Right renal cortex interstitium (tissue), 3 donors: ENCODE measurements at places on chromosomes 2 and 18. TPM values are rescaled to one million over a fixed set of nuclear protein-coding genes. Genes with fewer than 3 reads are reported as not detected.

DNA sequence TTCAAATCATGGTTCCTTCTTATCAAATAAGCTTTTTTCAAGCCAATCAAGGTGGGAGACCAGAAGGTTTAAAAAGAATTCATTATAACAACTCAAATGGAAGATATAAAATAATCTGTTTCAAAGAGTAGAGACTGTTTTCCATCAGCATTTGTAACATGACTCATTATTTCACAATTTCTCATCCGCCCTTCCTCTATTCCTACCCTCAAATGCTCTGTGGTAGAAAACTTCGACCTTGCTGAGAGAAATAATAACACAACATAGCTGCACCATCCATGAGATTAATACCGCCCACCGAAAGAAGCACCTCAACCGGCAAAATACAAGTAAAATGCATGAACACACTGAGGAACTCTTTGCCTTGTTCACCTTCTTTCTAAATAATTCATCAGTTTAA lies 2039.2 kb upstream of the CELF4 start:
- no peak for DNase-seq

- DNase-seq = no peak
Observed at GRCh38 chr2:31660165-31660564, 79.4 kb upstream of the SRD5A2 start.

DNA sequence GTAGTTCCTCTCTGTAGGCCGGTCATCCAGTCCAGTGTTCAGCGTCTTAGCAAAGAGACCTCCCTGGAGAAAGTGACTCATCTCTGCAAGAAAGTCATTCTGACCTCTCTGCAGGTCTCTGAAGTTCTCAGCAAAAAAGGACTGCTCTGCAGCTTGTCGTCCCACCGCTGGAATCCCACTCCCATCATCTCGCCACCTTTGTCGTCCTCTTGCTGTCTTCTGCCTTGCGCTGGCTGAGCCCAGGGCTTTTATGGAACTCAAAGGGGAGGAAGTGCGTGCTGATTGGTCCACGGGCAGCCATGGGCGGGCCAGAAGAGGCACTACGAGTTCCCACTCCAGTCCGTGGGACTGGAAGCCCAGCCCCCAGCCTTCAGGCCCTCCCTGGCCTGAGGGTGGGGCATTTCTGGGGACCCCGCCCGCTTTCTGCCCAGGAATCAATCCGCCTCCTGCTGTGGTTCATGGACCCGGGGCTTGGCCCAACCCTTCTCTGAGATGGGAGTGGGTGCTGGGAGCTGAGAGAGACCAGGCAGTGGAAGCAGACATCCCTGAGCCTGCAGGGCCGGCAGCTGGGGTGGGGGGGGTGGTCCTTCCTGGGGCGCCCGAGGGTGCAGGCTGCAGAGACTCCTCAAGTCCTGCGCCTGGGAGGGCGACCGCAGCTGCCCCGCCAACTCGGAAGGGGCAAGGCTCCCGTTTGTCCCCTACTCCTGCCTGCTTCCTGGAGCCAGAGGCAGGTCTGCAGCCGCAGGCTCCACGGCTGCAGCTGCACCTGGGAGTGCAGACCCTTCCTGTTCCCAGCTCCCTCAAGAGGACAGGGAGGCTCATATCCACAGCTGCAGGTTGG lies 660.7 kb upstream of the RAB6C start:
- DNase-seq = no peak

The STARD7 gene
- 150 TPM for polyA plus RNA-seq

GRCh38 chr2:238167761-238168160 lies 9.0 kb downstream of the ERFE start:
- DNase-seq = no peak

DNA sequence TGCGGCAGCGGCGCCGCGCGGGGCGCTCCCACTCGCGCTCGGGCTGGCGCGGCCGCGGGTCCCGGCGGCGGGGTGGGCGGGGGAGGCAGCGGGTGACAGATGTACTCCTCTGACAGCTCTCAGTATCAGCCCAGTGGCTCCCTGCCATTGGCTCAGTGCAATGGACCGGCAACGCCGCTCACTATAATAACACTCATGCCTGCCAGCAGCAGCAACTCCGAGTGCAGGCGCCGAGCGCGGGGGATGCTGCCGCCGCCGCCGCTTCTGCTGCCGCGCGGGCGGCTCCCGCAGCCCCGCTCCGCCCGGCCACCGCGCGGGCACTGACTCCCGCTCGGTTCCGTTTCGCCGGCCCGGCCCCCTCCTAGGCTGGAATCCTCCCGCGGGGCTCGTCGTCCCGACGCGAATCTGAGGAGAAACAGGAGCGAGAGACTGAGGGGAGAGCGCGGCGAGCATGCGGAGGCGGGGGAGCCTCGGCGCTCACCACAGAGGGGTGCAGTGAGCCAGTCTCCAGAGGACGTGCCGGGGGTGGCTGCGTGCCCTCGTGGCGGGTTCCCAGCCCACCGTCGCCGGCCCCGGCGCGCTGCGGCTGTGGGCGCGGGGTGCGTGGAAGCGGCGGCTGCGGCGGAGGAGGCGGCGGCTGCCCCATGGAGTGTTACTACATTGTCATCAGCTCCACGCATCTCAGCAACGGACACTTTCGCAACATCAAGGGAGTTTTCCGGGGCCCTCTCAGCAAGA lies at the start of gene ZNF804A:
TSS of gene ZNF804A (plus strand) at position 214 of the 738 bp plus-strand sequence. CDS start at position 645, 431 bp downstream.
- peak; percentile 35 for DNase-seq

The TMEM150A gene
- polyA plus RNA-seq = 33.2 TPM

GRCh38 chr18:37516361-37516853 lies 49.2 kb downstream of the CELF4 start:
- no peak for DNase-seq

The ABCA12 gene
- polyA plus RNA-seq = 0.22 TPM

- no peak for DNase-seq
Observed at GRCh38 chr2:9199716-9200632, 6.6 kb upstream of the ASAP2 start.

DNA sequence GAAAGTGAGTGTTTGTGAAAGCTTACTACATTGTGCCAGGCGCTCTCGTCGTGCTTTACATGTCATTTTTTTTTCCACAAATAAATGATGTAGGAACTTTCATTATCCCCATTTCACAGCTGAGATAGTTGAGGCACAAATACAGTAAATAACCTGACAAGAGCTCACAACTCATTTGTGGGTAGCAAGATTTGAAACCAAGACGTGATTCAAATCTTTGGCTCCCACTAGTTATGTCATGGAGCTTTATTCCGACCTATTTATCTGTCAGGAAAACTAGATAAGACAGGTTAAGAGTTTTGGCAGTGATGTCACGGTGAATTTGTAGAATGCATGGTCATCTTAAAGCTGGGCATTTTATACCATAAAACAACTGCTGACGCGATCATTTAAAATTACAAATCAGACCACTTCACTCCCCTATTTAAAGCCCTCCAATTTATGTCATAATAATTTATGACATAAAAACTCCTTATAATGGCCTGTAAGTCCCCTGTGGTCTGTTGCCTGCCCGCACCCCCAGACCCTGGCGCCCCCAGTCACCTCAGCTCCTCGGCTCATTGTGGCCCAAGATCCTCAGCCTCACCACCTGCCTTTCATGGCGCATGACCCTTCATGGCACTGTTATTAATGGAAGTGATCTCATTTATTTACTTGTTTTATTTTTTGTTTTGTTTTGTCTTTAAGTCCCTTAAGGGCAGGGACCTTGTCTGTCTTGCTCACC lies 678 bp upstream of the ZNF24 start:
- DNase-seq = no peak

GRCh38 chr18:23354625-23355024 lies 98.5 kb upstream of the RIOK3 start:
- DNase-seq = no peak

GRCh38 chr2:142938240-142938639 lies 60.8 kb downstream of the KYNU start:
- DNase-seq = no peak

The SOS1 gene
- polyA plus RNA-seq = 47.5 TPM

DNA sequence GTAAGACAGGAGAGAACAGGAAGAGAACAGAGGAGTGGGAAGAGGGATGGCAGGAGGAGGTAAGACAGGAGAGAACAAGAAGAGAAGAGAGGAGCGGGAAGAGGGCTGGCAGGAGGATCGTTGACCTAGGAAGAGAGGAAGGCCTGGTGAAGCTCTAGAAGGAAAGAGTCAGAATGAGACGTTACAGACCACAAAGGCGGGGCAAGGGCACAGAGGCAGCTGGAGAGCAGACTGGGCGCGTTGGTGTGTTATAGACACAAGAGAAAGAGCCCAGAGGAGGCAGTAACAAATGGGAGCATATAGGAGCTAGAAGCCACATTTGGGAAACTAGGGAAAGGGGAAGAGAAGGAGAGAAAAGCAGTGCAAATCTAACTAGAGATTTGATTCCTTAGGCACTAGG lies 26.6 kb downstream of the PTRHD1 start:
- no peak for DNase-seq

GRCh38 chr2:221267773-221268425 lies 304.2 kb downstream of the EPHA4 start:
- no peak for DNase-seq

The ALPP gene
- polyA plus RNA-seq = not detected

The OR6B2 gene
- polyA plus RNA-seq = not detected

The RBM44 gene
- polyA plus RNA-seq = 0.29 TPM

- no peak for DNase-seq
Observed at GRCh38 chr18:32380559-32380958, 90.1 kb downstream of the GAREM1 start.

DNA sequence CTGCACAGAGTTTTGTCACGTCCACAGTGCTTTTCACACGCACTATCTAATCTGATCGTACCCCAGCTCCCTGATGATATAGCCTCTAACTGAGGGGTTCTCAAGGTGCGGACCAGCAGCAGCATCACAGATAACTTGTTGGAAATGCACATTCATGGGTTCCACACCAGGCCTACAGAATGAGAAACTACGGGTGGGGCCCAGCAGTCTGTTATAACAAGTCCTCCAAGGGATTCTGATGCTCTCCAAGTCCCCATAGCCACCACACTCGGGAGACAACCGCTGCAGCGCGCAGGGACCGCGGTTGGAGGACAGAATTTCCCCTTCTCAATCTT lies 745 bp upstream of the BZW1 start:
- DNase-seq = no peak

- DNase-seq = no peak
Observed at GRCh38 chr2:28702415-28702861, 49.2 kb upstream of the PPP1CB start.

GRCh38 chr2:12773586-12774394 lies 57.1 kb downstream of the TRIB2 start:
- DNase-seq = no peak
